ENCODE measurements at places on chromosomes 11 and 22. TPM values are rescaled to one million over a fixed set of nuclear protein-coding genes. Genes with fewer than 3 reads are reported as not detected.

The EMID1 gene
- not detected for total RNA-seq

The EFCAB6 gene
- total RNA-seq: 0.39 TPM

The GALNT18 gene
- total RNA-seq: 0.42 TPM

The C1QTNF6 gene
- total RNA-seq: 6.2 TPM

The HEPN1 gene
- total RNA-seq: not detected

The WT1 gene
- not detected for total RNA-seq

The ADAMTS15 gene
- 0.08 TPM for total RNA-seq

The TMEM191C gene
- total RNA-seq: 1.1 TPM

The LRRC74B gene
- not detected for total RNA-seq

The DUSP8 gene
- 0.13 TPM for total RNA-seq

The NFRKB gene
- 32.5 TPM for total RNA-seq

The SEPTIN5 gene
- total RNA-seq: 0.53 TPM

The NAV2 gene
- total RNA-seq: 0.23 TPM

The LZTR1 gene
- total RNA-seq: 56.2 TPM

The C11orf16 gene
- not detected for total RNA-seq

The MPZL3 gene
- total RNA-seq: 19.6 TPM

The B4GALNT4 gene
- total RNA-seq: 0.52 TPM

The TRPM5 gene
- total RNA-seq: not detected

The OSM gene
- 140 TPM for total RNA-seq

The C11orf21 gene
- 37.1 TPM for total RNA-seq
